ENCODE measurements at places on chromosomes 6 and 20.

DNA sequence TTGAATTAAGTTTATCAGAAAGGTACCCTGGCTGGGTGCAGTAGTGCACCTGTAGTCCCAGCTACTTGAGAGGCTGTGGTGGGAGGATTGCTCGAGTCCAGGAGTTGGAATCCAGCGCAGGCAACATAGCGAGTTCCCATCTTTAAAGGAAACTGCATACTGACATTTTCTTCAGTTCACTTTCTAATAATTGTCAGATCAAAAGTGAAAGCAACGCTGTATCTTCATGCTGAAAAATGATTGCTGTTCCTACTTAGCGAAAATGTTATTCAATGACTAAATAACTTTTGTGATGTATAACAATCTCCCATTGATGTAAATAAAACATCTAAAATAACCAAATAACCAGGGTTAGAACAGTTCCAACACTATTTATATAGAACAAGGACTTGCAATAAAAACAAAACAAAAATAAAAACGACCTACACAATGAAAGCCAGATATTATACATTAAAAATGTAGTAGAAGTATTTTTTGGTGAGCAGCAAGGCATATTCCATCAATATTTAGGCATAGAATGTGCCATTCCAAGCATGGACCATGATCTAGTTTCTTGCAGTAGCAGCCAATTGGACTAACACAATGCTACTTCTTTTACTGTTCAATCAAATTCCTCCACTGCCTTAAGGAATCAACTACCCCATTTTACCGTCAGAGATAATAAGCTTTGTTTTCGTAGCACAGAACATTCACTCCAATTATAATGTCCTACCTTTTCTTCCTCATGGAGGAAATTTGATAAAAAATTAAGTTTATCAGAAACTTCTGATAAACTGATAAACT, 1.5 kb downstream of the LATS1 start:
- DNase-seq: no peak

GRCh38 chr6:160791981-160792418, 90.0 kb downstream of the PLG start:
- no peak for DNase-seq

DNA sequence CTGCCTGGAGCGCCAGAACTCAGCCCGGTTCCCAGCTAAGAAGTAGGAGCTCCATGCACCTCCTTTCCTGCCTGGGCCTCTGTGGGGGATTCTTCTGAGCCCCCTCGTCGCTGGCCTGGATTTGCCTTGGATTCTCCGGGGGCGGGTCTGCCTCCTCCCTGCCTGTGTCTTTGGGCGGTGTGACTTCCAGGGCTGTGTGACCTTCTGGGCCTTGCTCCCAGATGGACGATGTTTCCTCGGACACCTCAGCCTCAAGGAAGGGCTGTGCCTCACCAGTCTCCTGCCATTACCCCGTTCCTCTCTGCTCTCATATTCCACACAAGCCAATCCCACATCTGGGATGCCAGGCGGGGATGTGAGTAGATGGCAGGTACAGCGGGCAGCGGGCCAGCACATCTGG, 76.8 kb downstream of the ERMARD start:
- no peak for DNase-seq

GRCh38 chr6:18835976-18836375, 448.8 kb downstream of the RNF144B start:
- no peak for DNase-seq
